ENCODE measurements at places on chromosomes 12 and 14. TPM values are rescaled to one million over a fixed set of nuclear protein-coding genes. Genes with fewer than 3 reads are reported as not detected.

The ABCC9 gene
- 0.42 TPM for total RNA-seq

GRCh38 chr12:74317078-74317601, 220.5 kb upstream of the ATXN7L3B start:
- DNase-seq, result peak; percentile 78

DNA sequence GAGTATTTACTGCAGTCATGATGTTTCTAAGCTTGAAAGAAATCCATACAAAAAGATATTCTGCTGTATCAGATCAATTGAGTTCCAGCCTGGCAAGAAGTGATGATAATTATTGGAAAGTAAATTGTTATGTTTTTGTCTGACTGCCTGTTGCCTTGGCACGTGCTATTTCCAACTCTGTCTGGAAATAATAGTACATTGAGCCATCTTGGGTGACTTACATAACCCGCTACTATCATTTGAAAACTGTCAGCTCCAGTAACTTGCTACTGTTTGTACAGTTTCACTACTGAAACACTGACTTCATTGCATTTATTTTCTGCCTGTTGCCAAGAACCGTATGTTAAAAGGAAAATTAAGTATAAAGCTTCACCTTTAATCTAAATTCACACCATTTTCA, 318.6 kb downstream of the ITPR2 start:
- no peak for DNase-seq

DNA sequence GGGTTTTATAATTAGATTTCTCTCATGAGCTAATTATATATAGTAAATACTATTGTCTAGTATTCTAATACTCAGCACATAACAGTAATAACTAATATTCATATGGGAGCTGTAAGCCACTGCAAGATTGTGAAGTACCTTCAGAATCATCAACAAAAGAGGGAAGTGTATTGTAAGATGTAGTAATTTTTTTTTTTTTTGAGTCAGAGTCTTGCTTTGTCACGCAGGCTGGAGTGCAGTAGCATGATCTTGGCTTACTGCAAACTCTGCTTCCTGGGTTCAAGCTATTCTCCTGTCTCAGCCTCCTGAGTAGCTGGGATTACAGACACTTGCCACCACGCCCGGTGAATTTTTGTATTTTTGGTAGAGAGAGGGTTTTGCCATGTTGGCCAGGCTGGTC, 3.1 kb downstream of the GPR33 start:
- DNase-seq, result no peak

The NPAS3 gene
- total RNA-seq, result 1.6 TPM

The TTC9 gene
- total RNA-seq, result 11.6 TPM

GRCh38 chr12:112809684-112810083, 18.1 kb downstream of the RPH3A start:
- DNase-seq, result peak; percentile 56

- DNase-seq, result no peak
Measured at GRCh38 chr12:52190860-52191729, 719 bp downstream of the KRT80 start.
